Neuronal stem cell (in vitro differentiated cells): ENCODE measurements at places on chromosomes 4 and X.

DNA sequence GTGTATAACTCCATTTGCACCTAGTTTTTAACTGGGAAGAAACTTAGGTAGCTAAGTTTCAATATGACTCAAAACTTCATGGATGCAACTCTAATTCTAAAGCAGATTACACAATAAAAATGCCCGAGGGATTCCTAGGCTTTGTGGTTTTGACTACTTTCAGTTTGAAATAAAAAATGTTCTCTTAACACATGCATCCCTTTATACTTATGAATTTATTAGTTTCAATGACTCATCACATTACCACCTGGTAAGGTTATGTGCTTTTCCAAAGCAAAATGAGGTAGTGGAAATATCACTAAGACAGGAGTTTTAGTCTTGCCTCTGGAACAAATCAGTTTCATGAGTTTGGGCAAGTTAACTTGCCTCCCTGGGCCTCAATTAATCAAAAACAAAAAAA lies 125.5 kb downstream of the OPHN1 start:
- no peak for DNase-seq

DNA sequence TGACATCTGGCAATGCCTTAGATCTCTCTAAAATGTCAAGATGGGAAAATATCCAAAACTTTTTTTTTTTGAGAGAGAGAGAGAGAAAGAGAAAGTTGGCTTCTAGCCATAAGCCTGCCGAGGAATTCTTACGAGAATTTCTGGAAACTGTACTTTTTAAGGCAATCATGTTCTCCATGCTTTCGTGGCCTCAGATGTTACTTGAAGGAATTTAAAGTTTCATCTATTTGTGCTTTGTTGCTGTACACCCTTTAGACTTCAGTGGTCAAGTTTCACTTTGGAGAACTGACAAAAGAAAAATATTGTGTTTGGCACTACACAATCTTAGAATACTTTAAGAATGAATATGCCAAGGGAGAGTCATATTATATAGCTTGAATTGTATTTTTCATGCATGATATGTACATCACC lies 53.9 kb downstream of the FAT4 start:
- DNase-seq: no peak

DNA sequence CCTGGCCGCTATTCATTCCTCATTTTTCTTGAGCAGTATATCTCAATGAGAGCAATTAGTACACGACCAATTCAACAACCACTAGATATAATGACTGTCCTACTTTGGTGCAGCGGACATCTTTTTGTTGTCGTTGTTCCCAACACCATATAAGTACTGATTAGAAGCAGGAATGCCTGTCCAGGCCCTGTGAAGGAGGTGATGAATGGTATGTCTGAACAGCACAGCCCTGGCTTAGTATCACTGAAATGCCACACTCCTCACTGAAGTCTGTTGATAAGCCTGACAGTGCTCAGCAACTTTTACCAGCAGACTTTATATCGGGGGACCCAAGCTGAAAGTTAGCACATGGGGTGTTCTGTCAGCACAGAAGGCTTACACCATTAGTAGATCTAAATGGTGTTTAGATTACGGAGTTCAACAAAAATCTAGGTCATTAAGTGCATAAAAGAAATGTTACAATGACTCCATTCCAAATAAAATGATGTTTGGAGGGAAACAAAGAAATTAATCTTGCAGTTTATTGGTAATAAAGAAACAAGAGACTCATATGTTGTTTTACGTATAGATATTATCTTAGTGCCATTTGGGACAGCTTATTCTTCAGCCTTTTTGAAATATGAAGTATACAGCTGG lies 228.3 kb upstream of the TTC29 start:
- DNase-seq: no peak

GRCh38 chr4:33086331-33086925 lies 2366.3 kb downstream of the PCDH7 start:
- no peak for DNase-seq

- no peak for DNase-seq
Measured at GRCh38 chr4:184104419-184105101, 113.1 kb downstream of the ENPP6 start.

DNA sequence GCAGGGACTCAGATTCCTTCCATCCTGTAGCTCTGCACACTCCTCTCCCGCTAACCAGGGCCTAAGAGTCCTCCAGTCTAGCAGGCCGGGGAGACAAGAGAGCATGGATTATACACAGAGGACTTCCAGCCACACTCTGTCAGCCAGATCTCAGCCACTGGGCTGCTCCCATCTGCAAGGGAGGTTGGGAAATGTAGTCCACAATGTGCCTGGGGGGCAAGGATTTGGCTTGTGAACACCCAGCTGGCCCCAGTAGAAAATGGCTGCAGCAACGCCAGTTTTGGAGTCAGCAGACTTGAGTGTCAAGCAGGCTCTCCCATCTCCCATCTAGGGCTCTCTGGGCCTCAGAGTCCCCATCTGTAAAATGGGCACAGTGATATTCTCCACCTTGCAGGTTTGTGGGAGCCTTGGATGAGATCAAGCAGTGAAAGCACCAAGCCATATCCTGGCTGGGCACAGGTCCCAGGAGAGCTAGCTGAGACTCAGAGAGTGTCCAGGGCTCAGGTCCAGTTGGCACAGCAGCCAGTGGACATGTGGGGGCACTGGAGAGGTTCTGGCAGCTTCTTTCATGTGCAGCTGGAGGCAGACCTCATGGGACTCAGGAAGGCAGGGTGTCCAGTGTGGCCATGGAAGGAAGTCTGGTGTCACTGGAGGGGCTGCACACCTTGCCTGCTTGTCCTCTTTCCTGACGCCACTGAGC lies 14.6 kb downstream of the PSAPL1 start:
- DNase-seq: no peak

- DNase-seq: no peak
Measured at GRCh38 chr4:171954650-171955049, 141.4 kb downstream of the GALNTL6 start.

DNA sequence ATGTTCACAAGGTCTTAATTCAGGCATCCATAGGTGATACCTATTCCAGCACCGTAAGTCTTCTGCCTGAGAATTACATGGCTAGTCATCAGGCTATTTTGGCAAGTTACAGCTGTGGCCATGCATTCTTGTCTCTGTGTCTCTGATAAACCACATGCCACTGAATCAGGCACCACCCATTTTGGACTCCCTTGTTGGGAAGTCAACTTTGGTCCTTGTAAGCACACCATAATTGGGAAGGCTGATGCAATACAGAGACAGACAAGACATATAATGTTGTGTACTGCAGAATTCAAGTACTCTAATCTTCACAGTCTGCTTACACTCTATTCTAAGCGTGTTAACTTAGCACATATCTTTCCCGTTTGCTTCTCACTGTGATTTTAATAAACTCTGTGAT lies 483.7 kb upstream of the FTHL17 start:
- DNase-seq: no peak

DNA sequence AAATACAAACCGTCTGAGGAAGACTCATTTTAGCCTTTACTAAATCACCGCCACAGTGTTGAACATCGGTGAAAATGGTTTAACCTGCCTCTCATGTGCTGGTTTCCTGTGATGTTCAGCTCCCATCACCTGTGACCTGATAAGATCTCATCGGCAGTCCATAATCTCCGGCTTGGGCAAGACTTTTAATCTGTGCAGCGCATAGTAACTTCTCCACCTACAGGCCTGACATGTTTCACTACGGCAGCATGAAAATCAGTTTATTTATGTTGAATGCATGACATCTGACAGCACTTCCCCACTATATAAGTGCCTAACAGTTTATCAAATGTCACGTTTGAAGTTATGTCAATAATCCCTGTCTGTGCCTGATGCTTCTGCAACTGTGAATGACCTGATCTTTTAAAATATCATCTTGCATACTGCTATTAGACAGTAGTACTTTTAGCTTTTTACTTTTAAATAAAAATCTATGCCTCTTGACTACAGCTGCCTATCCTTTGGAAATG lies 1919.8 kb upstream of the AGA start:
- DNase-seq: no peak

GRCh38 chr4:17272154-17272553 lies 239.7 kb downstream of the QDPR start:
- DNase-seq: no peak

DNA sequence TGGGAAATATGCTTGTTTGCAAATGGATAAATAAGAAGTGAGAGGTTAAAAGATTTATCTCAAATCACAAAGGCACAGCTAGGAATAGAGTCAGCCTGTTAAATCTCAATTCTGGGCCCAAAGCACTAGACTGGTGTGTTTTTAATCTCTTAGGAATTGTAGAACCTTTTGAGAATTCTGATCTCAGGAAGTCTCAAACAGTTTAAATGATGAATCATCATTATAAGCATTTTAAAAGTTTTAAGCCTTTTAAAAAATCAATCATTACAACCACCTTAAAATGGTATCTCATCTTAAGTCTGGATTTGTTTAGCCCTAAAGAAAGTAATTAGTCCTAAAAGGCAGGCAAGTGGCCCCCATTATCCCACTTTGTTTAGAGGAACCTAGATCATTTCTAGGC lies 17.8 kb downstream of the DGKK start:
- no peak for DNase-seq

- DNase-seq: no peak
Measured at GRCh38 chr4:98710831-98711230, 52.4 kb upstream of the TSPAN5 start.

- no peak for DNase-seq
Measured at GRCh38 chr4:91257721-91258120, 1046.0 kb upstream of the GRID2 start.

DNA sequence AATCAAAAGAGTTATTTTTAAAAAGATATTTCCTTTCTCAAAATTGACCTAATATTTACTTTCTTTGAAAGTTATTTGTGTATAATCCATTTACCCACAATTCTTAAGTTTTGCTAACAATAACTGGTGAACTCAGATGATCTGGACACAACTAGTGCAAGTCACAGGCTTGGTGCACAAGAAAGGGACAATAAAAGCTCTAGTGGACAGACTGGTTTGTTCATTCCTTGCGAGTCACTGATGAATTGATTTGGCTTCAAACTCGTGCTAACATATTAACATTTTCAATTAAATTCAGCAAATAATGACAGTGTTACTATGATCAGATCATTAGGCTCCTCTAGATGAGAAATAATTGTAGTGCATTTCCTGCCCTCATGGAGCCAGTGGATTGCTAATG lies 169.2 kb downstream of the BMPR1B start:
- DNase-seq: no peak

DNA sequence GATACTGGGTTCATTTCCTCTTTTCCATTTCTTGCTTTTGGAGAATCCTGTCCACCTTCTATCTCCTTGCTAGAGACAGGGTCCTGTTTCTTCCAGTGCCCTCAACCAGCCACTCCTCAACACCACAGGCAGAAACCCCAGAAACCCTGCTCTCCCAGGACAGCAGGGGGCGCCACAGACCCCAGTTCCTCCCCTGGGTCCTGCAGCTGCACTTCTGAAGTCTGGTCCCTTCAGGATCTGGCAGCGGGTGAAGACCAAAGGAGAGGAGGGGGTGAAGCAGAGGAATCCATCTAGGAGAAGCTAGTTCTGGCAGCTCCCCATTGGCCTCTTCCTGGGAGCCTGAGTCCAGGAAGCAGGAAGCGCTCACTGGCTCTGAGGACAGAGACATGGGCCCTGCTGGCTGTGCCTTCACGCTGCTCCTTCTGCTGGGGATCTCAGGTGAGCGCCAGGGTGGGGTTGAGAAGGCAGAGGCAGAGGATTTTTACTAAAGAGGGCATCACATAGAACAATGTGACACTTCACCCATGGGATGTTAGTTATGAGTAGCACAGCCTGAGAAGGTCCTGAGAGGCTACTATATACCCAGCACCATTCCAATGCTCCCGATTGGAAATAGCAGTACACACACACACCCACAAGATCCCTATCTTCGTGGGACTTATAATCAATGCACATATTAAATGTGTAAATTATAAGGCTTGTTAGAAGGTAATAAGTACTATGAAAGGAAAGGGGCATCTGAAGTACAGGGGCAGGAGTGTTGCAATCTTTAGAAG lies at the start of gene PRSS48:
TSS of gene PRSS48 (plus strand) at position 375 of the 776 bp plus-strand sequence. CDS start at position 387, 12 bp downstream.
- DNase-seq: peak; percentile 62

DNA sequence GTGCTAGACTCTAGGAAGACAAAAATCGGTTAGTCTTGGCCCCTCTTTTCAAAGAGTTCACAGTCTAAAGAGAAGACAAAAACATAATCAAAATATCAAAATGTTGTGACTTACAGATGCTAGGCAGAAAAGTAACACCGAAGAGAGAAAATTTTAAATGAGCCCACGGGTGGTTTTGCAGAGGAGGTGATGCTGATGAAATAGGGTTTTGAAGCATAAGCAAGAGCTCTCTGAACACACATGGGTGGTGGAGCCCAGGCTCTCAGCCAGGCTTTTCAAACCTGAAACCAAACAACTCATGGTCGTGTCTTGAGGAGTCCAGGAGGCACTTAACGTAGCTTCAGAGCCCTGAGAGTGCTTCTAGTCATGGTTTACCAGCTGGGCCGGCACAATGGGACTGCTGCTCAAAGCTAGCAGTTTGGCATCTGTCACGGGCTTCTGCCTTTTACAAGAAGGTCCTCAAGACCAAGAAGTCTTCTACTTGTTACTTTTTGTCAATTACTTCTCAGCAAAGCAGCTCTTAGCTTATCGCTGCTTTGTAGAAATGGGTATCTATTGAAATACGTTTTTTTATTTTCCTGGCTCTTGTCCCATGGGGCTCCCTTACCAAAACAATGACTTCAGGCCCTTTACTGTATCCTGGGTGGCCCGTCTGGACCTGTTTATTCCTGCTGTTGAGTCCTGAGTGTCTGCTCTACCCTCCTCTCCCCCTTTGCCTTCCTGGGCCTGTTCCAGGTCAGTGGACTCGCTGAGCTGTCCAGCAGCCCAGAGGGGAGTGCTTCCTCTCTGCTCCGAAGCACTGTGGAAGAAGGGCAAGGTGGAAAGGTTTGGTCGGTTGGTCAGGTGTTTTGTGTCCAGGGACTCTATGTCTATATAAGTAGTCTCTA lies 69.5 kb downstream of the TNIP2 start:
- DNase-seq: no peak

GRCh38 chr4:153808175-153808574 lies 19.3 kb upstream of the SFRP2 start:
- DNase-seq: no peak

DNA sequence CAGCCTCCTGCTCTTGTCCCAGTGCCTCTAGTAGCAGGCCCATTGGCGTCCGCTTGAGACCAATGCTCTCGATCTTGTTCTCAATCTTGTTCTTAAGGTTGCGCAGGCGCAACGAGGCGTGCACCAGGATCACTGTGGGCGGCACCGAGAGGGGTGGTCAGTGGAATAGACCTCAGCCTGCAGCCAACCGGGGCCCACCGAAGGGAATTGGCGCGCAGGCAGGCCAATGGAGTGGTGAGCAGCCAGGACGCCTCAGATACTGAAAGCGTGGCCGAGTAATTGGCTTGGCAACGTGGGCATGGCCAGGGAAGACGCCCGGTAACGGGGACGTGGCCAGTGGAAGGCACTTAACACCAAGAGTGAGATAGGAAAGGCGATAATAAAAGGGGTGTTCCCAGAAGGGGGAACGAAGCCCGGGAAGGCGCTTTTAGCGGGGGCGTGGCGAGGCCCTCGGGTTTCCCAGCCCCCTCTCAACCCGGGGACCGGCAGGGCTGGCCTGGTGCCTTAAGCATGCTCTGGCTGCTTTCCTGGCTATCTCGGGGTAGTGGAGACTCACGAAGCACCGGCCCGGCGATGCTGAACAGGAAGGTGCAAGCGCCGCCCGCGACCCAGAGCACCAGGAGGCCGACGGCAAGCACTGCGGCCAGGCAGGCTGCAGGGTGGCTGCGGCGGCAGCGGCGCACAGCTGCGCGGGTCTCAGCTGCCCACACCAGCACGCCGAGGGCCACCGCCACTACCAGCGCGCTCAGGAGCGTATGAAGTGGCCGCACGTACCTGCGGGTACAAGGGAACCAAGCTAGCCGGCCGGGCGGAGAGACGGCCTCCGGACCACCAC lies 1.7 kb downstream of the PRAF2 start:
- no peak for DNase-seq

GRCh38 chr4:8362483-8362882 lies 78.0 kb downstream of the ACOX3 start:
- DNase-seq: no peak

GRCh38 chr4:40307627-40308497 lies 27.3 kb upstream of the CHRNA9 start:
- DNase-seq: no peak
